GM20000 (cell line): ENCODE measurements at places on chromosomes 12 and 14.

- no peak for DNase-seq
These were observed 118.6 kb downstream of the SMOC1 start for GRCh38 chr14:69997849-69998248.

DNA sequence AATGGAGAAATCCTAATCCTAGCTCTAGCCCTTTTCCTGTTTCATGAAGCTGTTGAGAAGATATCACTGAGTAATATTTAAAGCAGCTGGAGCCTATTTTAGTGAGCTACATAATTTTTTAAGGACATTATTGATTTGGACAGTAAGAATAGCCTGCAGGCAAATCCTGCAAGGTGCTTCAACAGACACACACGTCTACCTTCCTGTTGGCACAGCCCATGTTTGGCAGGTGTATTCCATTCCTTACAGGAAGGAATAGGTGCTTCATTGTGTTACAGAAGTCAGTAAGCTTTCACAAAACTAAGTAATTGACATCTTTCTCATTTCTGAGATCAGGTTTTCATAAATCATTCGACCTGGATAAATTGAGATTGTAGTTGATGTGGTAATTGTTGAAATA lies 50.6 kb downstream of the FOXA1 start:
- no peak for DNase-seq

DNA sequence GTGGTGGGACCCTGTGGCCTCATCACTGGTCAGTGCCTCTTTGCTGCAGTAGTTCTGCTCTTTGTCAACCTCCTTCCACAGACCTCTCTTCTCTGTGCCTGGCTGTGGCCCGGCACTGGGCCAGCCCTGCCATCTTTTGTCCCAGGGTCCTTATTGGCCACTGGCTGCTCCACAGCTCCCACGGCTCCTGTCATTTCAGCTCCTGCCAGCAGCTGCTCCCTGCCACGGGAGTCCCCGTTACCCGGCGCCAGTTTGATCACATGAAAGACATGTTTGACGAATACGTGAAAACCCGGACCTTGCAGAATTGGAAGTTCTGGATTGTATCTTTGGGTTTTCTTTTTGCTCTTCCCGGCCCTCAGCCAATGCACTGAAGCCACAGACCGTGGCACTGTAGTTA lies 35.4 kb downstream of the IL31 start:
- DNase-seq = no peak

DNA sequence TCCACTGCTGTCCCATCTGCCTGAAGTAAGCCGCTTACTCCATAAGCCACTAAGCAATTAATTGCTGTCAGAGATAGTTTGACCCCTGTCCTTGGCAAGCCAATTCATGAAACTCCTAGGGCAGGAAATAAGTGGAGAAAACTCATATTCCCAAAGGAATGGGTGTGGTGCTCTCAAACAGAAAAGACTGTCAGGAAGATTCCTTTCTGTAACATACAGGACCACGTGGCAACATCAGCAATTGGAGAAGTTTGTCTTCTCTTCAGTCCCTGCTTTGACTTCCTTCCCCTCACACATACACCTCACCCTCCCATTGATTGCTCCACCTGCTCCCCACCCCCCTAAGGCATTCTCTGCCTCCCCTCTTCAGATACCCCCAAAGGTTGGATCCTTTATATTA lies 36.2 kb upstream of the MDM1 start:
- DNase-seq = no peak

DNA sequence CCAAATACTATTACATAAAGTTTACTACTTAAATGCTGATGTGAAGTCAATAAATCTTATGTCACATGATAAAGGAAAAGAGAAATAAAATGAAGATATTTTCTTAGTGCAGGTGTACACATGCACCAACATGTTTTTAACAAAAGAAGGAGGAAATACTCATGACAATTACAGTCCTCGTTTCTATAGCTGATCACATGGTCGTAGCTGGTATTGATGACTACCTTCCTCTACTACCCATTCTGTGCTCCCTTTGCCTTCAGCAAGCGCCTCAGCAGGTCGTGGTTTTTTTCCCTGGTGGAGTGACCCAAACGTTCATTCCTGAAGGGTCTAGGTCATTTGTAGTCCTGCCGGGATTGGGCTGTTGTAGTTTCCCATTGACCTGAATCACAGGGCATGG lies 25.4 kb upstream of the SLC10A1 start:
- no peak for DNase-seq

GRCh38 chr14:71905031-71905430 lies 27.2 kb upstream of the RGS6 start:
- DNase-seq = no peak

GRCh38 chr14:33287189-33287588 lies 348.5 kb downstream of the NPAS3 start:
- DNase-seq = no peak

GRCh38 chr12:31324116-31324844 lies 1.7 kb downstream of the SINHCAF start:
- peak; percentile 80 for DNase-seq

DNA sequence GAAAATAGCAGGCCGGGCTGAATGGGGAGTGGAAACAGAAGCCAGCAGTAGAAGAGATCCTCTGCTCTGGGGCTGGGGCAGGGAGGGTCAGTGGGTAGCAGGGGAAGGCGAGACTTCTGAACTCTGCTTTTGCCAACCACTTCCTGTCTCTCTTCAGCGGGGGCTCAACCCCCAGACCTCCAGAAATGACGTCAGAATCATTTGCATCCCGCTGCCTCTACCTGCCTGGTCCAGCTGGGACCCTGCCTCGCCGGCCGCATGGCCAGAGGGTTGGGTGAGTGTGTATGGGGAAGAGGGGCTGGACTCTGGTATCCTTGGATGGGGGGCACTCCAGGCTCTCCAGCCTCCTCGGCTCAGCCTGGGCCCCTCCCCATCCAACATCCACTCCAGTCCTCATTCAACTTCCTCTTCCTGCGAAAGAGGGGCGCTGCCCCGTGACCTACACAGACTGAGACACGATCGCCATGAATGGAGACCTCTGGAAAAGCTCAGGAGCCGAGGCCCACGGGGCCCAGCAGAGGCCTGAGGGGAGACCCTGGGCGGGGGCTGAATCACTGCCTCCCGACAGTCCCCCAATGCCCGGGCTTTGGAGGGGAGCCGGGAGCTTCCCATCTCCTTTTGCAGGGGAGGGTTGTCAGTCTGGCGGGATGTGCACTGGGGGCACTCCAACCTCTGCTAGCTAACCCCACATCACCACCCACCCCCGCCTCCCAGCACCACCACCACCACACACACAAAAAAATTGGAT lies 458 bp upstream of the HOXC4 start:
- peak; percentile 81 for DNase-seq

DNA sequence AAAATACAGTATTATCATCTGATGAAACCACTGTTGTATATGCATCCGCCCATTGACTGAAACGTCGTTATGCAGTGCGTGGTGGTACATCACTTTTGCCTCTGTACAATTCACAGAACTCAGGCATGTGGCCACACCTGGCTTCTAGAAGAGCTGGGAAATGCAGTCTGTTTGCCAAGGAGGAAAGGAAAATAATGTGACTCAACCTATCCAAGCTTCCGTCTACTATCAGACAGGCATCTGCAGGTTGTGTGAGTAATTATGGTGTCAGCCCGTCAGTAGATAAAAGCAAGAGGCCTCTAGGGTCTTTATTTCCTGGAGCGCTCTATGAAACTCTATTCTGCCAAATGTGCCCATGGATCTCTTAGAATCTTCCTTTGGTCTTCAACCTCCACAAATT lies 111.6 kb downstream of the BBS10 start:
- no peak for DNase-seq

DNA sequence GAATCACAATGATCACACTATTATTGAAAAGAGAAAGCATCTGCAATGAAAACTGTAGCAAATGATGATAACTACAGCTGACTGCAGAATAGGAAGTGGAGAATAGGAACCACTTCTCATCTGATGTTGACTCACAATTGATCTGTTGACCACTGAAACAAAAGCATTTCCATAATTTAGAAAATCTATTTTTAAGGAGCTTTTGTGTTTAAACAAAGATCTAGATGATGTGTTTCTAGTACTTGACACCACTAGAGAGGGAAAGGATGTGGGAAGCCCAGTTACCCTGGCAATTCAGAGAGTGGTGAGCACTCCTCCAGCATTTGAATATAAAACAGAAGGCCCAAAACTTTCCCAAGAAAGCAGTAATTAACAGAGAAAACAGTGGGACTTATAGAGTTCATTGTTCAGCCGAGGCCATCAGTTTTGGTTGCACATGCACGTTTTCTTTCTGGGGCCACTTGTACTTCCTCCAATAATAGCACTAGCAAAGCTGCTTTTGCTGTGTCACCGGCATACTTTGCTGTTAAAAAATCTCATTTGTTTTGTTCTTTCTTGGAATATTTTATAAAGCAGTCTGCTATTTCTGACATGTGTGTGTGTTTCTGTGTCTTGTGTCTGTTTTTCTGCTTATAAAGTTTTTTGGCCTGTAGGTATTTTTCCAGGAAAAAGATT lies 76.1 kb upstream of the HECTD1 start:
- no peak for DNase-seq

GRCh38 chr12:8038659-8039114 lies 6.2 kb downstream of the FOXJ2 start:
- DNase-seq = no peak

GRCh38 chr12:68246350-68246749 lies 7.1 kb downstream of the IL22 start:
- DNase-seq = no peak

- DNase-seq = no peak
These were observed 5.6 kb downstream of the MSI1 start for GRCh38 chr12:120363274-120363855.

GRCh38 chr12:104384141-104384880 lies 72.4 kb upstream of the CHST11 start:
- no peak for DNase-seq
